Left ventricle myocardium inferior (tissue), 1 donor: ENCODE measurements at places on chromosomes 5 and 9.

DNA sequence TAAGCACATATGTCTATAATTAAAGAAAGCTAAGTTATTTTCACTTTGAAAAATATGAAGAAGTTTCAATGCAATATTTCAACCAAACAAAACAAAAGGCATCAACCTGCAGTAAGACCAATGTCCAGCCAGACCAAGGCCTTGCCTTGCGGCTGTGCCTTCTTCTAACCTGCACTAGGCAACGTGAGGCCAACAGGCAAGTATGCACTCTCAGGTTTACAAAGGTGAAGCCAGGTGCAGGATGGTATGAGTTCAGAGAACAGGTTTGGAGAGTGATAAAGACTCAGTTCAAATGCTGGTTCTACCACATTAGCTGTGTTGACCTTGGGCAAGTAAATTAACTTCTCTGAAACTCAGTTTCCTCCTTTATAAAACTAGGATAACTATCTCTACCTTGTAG is 79.3 kb downstream of the KLHL3 start:
- DNase-seq, result no peak

- DNase-seq, result peak; percentile 47
These were observed 645 bp downstream of the SAP30L start for GRCh38 chr5:154446195-154447088.

DNA sequence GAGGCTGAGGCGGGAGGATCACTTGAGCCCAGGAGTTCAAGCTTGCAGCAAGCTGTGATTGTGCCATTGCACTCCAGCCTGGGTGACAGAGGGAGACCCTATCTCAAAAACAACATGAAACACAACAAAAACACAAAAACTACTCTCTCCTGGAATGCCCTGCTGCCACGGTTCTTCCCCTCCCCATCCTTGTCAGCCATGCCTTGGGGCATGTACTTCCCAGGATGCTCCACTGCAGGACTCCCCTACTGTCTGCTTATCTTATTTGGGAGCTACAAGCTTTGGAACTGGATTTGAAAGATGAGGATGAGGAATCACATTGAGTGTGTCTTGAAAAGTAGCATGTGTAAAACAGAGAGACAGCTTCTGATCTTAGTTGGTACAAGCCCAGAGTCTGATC is 40.1 kb upstream of the KIAA1958 start:
- no peak for DNase-seq

DNA sequence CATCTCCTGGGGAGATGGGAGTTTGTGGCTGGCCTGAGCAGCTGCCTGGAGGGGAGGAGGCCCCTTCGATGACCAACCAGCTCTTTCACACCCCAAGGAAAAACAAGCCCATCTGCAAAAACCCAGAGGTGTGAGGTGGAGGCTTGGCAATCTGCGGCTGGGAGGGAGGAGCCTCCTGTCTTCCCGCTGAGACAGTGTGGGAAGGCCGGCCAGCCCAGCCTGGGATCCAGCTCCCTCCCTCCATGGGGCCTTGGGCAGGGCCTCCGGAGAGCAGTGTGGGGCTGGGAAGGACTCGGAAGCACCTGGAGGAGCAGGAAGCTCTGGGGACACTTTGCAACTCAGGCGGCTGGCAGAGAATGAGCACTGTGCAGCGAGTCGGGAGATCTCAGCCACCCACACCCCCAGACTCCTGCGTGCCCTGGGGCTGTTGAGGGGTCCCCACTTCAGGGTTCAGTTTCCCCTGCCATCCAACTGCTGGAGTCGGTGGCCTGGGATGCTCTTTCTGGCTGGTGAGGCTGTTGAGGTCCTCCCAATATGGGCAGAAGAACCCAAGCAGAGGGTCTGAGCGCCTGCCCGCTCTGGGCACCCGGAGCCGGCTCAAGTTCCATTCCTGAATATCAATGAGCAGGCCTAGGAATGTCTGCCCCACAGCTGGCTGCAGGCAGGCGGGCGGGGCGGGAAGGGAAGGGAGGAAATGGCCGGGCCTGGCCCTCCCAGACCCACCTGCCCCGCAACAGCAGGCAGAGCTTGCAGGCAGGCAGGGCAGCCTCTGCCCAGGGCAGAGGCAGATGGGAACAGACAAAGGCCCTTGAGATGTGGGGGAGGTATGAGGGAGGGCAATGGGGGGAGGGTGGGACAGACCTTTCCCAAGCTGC is 101.1 kb downstream of the FGF18 start:
- DNase-seq, result peak; percentile 44

DNA sequence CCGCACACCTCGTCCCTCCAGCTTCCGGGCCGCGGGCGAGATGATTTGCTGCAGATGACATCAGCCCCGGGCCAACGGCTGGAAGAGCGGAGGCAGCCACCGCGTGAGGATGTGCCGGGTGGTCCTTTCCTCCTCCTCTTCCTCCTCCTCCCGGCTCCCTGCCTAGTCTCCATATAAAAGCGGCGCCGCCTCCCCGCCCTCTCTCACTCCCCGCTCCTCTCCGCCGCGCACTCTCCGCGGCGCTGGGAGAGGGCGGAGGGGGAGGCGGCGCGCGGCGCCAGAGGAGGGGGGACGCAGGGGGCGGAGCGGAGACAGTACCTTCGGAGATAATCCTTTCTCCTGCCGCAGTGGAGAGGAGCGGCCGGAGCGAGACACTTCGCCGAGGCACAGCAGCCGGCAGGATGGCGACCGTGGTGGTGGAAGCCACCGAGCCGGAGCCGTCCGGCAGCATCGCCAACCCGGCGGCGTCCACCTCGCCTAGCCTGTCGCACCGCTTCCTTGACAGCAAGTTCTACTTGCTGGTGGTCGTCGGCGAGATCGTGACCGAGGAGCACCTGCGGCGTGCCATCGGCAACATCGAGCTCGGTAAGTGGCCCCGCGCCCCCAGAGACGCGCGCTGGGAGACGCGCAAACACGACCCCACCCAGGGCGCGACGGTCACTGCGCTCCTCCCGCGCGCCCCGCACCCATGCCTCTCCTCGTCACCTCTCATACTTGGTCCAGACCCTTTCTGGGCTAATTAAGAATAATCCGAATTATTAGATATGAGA is at the start of gene MAP1B:
Gene MAP1B, plus strand, starts transcription at position 345 of the 770 bp plus-strand sequence. Its CDS starts 57 bp downstream, at position 402.
- peak; percentile 64 for DNase-seq

DNA sequence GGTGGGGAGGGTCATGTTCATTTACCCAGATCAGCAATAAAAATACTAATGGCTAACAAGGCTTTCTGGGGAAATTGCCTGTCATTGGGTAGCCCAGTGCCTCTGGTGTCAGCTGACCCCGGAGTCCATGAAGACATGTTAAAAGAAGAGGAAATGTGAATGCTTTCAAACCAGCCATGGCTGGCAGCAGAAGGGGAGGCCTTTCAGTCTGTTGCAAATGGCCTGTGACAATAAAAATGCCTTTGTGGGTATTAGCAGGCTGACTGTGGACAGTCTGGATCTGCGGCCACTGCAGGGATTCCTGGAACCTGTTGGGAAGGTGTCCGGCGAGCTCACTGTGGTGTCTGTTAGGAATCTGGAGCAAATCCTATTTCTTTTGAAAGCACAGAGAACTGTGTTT is 7.5 kb downstream of the ABL1 start:
- DNase-seq, result no peak

DNA sequence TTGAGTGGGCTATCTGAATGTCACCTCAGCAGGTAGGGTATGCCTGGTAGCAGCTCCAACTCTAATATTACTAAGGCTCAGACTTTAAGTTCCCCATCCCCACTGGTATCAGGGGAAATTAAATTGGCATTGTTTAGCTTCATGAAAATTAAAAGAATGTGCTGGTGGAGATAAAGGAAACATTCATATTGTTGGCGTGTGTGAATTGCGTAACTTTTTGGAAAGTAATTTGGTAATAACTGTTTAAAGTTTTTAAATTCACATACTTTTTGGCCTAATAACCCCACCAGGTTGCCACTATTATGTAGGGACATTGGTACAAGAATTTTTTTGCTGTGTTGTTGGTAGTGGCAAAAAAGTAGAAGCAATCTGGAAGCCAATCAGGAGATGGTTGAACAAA is 29.4 kb downstream of the TNPO1 start:
- DNase-seq, result no peak

GRCh38 chr5:173010547-173011464 is 27.2 kb downstream of the ATP6V0E1 start:
- peak; percentile 64 for DNase-seq

GRCh38 chr5:62310426-62311143 is 4.6 kb downstream of the KIF2A start:
- no peak for DNase-seq

GRCh38 chr5:126857472-126858410 is 80.8 kb downstream of the LMNB1 start:
- no peak for DNase-seq

GRCh38 chr9:105284463-105284862 is 40.0 kb downstream of the SLC44A1 start:
- no peak for DNase-seq

- DNase-seq, result no peak
These were observed 16.8 kb upstream of the CCL28 start for GRCh38 chr5:43429016-43429415.

GRCh38 chr9:24912767-24913166 is 367.1 kb upstream of the IZUMO3 start:
- DNase-seq, result no peak

DNA sequence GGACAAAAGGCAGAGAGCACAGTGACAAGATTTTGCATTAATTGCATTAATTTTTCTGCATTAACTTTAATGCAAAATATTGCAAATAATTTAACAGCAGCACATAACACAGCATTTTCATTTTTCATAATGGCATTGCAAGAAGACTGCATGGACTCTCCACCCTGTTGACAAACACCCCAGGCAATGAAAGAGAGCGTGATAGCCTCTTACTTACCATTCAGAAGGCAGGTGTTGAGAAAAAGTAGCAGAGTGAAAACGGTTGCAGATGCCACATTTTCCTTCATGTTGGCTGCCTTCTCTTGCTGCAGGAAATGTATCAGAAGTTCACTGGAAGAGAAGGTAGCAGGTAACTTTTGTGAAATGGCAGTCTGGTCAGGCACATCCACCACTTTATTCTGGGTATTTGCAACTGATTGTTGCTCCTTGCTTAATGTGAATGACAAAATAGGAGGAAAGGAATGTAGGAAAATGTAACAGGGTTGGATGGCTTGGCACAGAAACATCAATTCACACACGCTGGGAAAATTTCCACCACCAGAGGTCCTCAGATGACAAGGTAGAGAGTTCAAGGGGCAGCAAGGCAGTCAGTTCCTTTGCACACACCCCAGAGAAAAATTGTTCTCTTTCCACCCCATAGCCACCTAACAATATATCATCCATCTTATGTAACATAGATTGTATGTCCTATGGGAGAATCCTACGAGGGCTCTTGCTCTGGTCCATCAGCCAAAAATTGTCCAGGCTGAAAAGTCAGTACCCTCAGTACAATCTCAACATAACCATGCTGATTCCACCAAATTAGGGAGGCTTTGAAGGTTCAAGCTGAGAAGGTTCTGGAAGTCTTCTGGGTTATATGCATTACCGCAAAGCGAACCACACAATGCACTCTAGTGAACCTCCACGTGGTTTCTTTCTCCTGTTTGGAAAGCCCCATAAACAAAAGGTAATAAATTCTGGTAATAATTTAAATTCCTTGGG is 41.9 kb upstream of the AGXT2 start:
- no peak for DNase-seq
